ENCODE measurements at places on chromosomes 16 and 17. TPM values are rescaled to one million over a fixed set of nuclear protein-coding genes. Genes with fewer than 3 reads are reported as not detected.

The LDHD gene
- total RNA-seq: 7.1 TPM

The CMIP gene
- total RNA-seq: 20.7 TPM

The TAC4 gene
- not detected for total RNA-seq

The HID1 gene
- total RNA-seq: 8.3 TPM

The SMCR8 gene
- 15.1 TPM for total RNA-seq

The CACNG4 gene
- total RNA-seq: 2.1 TPM

The ZFPM1 gene
- 0.42 TPM for total RNA-seq

The SOCS1 gene
- total RNA-seq: 6.0 TPM

The E4F1 gene
- 39.7 TPM for total RNA-seq

The FOXN1 gene
- not detected for total RNA-seq

The SEPTIN12 gene
- 1.7 TPM for total RNA-seq

The BCO1 gene
- total RNA-seq: 0.17 TPM
